ENCODE measurements at places on chromosomes 6 and 20.

GRCh38 chr6:31083742-31084354, 28.5 kb downstream of the C6orf15 start:
- no peak for DNase-seq

DNA sequence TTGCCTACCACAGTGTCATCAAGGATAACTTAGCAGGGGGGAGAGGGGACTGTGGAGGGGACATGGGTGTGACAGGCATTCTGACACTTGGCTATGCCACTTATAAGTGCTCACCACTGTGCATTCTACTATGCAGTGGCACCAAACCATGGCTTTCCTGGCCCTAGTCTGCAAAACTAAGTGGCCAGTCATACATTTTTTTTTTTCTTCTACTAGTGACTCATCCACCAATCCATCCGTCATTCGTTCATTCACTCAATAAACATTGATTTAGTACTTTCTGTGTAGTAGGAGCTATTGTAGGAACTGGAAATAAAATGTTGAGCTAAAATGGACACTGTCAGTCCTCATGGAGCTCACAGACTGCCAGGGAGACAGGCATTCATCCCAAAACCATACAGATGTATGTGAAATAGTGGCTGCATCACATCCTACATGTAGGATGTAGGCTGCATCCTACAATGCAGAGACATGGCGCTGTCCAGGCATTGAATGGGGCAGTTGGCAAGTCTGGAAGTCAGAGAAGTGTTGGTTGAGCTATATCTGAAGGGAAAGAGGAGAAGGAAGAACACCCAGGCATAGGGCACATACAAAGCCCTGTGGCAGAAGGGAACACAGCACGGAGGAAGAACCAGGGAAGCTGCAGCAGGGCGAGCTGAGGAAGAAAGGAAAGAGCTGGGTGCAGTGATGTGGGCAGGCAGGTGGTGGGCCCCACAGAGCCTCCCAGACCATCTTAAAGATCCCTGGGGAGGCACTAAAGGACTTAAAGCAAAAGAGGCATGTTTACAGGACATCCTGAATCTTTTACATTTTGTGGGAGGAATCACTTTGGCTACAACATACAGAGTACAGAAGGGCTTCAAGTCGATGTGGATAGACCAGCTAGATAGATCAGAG, 224.4 kb downstream of the UST start:
- DNase-seq, result no peak

DNA sequence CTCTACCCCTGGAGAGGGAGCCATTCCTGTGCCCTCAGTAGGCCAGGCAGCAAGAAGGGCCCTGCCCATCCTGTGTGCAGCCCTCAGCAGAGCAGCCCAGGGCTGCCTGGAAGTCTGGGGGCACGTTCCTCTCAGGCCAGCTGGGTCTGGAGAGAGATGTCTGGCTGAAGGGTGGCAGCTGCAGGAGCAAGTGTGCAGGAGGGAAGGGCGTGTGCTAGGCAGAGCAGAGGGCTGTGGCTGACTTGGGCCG, 62.7 kb downstream of the NOL4L start:
- no peak for DNase-seq

DNA sequence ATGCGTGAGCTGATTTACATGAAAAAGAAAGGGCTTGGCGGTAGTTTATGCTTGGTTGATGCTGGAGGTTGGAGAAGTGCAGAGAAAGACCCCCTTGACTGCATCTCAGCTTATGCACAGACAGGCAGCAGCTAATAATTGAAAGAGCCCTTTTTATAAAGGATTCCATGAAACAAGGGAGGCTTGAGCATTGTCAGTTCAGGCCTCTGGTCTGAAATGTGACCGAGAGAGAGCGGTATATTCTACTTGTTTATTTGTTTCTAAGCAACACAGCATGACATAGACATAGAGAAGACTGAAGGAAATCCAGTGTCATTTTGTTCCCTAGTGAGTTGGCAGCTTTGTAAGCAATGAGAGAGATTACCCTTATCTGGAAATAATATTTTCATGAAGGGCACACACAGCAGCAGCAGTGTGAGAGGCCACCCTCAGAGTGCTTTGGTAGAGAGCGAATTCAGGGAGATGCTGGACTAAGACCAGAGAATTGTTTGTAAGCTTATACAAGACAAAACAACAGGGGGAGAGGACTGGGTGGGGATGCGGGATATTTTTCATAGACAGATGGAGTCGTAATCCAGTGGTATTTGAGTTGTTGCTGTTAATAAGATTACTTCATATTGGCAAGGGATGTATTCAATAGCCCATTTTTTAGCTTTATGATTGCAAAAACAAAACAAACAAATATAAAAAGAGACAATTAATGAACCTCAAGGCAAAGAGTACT, 34.6 kb upstream of the LAMA2 start:
- DNase-seq, result no peak

DNA sequence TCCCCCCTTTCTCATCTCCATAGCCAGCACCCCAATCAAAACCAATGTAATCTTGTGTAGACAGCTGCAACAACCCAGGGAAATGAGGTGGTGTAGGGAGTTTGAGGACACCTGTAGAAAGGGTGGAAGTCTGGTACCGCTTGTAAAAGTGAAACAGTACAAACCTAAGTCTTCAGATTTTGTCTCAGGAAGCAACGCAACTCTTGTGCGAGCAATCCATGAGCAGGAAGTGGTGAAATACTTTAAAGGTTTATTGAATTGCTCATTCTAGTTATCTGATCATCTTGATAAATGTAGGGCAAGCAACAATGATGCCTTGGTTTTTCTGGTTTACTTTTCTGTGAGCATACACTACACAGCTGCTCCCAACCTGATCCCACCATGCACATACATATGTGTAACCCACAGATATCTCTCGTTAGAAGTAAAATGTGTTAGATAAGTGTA, 71.1 kb upstream of the THEMIS start:
- DNase-seq, result no peak

- DNase-seq, result no peak
Observed at GRCh38 chr6:133594652-133595110, 294.2 kb upstream of the TCF21 start.

DNA sequence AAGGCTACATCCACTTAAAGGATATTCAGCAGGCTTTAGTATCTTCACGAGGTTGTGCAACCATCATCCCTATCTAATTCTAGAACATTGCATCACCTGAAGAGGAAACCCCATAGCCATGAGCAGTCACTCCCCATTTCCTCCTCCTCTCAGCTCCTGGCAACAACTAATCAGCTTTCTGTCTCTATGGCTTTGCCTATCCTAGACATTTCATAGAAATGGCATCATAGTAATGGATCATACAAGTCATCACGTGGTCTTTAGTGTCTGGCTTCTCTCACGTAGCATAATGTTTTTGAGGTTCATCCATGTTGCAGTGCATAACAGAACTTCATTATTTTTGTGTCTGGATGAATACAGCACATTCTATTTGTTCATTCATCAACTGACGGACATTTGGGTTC, 20.5 kb downstream of the SNAI1 start:
- no peak for DNase-seq

DNA sequence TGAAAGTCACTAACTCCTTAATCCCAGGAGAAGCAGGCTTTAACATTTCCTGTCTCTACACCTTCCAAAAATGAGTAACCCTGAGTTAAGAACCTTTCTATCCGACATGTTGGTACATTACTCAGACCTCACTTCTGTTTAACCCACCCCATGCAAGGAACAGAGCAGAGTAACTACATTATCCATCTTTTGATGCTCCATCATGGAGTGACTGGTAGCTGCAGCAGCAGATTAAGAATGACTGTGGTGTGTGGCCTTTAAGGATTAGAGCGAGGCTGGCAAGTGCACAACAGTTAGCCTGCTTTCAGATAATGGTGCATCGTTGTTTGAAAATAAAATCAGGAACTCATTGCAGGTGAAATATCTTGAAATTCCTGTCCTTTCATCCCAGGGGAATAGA, 2.0 kb downstream of the TRAF3IP2 start:
- DNase-seq, result no peak

DNA sequence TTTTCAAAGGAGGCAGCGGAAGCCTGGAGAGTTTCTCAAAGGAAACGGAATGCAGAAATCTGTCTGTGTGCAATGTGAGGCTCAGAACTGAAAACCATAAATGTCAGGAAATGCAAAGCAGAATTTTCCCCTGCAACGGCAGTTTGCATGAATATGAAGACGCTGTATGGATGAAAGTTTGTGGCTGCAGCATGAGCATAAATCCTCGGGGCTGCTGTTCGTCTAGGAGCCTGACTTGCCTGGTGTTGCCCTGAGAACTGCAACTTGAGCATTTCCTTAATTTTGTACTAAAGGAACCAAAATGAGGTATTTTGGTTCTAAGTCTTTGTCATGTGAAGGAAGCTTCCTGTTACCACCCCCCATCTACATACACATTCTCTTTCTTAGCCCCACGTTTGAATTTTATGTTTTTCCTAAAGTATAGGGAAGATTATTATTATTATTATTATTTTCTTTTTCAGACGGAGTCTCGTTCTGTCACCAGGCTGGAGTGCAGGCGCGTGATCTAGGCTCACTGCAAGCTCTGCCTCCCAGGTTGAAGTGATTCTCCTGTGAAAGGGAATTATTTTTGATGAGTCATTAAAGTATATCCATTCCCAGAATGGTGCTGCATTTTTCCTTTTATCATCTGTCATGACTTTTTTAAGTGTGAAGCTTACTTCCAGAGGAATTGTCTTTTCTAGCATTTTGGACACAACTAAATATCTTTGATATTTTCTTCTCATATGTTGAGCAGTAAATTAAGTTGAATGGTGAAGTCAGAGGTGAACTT, 33.1 kb downstream of the MTHFD1L start:
- DNase-seq, result no peak

GRCh38 chr20:10476319-10476724, 41.2 kb downstream of the SLX4IP start:
- DNase-seq, result no peak

DNA sequence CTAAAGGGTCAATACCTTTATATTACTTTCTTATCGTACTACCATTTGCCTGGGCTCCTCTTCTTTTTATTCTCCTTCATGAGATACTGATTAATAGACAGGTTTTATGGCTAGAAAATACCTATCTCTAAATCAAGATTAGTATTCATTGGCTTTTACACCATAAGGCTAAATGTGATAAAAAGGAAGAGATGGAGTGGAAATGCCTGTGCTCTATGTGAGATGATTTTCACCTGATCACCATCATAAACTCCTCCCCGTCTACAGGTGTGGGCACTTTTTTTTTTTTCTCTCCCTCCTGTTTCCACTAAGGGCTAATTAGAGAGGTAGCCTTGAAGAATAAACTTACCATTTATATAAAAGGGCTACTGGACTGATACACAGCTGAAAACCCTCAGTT, at the start of gene GLYATL3:
TSS of gene GLYATL3 (plus strand) at position 301 of the 400 bp plus-strand sequence. CDS start 12,068 bp downstream, outside the sequence.
- DNase-seq, result no peak

GRCh38 chr6:45837541-45838200, 178.0 kb downstream of the CLIC5 start:
- DNase-seq, result no peak

Data from GM18507 (cell line).